ENCODE measurements at places on chromosomes 6 and 20.

DNA sequence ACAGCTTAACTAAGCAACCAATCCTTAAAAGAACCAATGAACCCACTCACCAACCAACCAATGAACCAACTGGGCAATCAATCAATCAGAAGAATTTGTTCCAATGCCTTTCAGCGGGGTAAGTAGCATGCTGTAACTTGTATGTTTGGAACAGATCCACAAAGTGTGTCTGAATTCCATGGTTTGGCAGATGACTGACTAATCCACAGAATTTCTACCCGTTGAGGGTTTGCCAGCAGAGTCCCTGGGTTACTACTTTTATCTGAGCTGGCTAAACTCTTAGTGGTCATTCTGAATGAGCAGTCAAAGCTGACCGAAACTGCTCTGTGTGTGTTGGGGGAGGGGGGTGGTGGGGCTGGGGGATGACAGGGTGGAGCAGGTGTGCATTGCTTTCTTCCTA is 125.0 kb upstream of the JAG1 start:
- no peak for DNase-seq

- DNase-seq, result no peak
Observed at GRCh38 chr6:89527634-89528033, 94.7 kb downstream of the ANKRD6 start.

DNA sequence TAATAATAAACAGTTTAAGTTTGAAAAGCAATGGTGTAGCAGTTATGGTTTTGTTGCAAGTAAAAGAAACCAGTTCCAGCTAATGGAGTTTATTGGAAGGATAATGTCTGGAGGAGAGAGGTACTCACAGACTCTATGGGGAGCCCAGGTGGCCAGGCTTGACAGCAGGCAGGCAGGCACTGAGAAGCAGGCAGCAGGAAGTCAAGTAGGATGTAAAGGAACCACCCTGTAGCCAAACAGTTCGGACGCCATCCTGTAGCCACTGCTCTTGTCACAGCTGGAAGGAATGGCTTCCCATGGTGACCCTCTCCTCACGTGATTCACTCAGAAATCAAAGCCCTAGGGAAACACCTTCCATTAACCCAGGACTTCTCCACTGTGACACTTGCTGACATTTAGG is 96.7 kb upstream of the MC3R start:
- DNase-seq, result no peak

DNA sequence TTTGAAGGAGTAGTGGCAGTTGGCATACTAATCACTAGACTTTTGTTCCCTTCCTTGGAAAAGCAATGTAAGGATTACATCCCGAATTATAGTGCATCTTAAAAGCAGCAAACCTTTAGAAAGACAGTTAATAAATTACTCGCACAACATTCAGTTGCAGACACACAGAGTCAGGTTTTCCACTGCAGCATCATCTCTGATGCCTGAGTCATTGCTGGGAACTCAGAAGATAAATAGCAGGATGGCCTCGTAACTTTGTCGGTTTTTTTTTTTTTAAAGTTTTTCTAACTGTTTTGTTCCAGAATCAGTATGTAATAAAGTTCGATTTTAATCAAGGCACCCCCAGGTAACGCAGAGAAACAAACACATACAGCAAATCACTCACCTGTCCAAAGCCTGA is 34.3 kb downstream of the GJA10 start:
- no peak for DNase-seq

GRCh38 chr20:32810941-32811340 is 8.8 kb upstream of the MAPRE1 start:
- no peak for DNase-seq

DNA sequence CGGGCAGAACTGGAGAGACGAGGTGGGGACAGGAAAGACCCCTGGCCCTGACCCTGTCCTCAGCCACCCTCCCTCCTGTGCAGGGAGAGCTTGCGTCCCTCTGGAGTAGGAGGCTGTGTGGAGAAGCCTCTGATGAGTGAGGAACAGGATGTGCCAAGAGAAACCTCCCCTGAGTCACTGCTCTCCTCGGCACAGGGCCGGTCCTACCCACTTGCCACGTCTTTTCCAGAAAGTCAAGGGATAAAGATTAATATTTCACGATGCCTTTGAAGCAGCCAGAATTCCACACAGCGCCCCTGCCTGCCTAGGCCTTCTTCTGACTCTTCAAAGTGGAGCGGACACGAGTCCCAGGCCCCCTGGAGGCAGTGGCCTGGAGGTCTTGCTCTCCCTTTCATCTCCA is 34.9 kb upstream of the THBS2 start:
- DNase-seq, result no peak

GRCh38 chr20:47741669-47742608 is 43.3 kb downstream of the SULF2 start:
- no peak for DNase-seq

GRCh38 chr6:13575377-13575775 is 975 bp downstream of the SIRT5 start:
- DNase-seq, result no peak

DNA sequence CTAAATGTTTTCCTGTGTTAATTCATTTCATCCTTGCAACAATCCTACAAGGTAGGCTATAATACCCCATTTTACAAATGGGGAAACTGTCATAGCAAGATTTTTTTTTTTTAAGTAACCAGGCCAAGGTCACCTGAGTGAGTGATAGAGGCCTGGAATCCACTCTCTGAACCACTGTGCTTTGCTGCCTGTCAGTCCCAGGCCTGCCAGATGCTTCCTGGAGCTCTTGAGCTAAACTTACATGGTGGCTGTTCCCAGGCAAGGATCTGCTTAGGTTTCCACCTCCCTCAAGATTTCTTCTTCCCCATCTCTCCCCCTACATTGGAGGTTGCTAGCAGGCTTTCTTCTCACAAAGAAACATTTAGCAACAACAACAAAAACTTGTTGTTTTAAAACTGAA is 32.7 kb upstream of the RNF8 start:
- no peak for DNase-seq

DNA sequence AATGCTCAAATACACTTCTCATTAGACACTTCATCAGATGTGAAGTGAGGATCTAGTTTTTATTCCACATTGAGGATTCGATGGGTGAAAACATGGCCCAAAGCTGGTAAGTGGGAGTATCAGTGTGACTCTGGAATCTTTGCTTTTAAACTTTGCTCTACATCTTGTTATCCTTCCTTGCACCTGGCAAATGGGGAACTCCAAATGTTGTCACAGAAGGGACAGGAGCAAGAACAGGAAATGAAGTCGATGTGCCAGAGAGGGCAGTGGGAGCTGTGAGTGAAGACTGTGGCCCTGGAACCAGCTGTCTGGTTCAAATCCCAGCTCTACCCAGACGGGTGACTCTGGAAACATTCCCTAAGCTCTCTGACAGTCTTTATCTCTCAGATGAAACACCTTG is 86.7 kb upstream of the AGPAT4 start:
- DNase-seq, result no peak

DNA sequence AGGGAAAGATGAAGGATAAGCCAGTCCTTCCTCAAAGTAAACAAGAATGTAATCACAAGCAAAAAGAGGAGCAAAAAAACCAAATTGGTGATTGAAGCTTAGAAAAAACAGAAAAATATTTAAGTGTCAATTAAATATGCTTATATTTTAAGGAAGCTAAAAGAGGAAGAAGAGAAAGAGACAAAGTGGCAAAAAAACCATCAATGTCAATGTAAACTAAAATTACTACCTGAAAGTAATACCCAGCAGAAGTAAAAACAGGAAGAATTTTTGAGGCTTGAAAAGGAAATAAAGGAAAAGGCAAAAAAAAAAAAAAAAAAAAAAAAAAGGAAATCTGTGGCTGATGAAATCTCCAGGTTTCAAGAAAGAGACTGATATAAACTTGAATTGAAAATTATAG is 36.2 kb upstream of the OGFRL1 start:
- no peak for DNase-seq

DNA sequence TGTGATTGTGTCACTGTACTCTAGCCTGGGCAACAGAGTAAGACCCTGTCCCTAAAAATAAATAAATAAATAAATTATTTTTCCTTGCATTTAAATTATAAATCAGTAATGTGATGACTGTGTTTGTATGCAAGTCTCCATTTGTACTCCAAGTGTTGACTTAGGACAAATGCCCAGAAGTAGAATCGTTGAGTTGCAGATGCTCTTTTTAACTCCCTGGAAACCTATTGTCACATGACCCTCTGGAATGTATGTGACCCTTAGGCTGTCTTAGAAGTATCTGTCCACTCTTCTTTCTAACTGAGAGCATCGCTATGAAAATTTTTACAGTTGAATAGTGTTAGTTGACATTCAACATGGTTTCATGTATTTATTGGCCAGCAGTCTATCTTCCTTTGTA is 18.8 kb downstream of the OR2A4 start:
- no peak for DNase-seq

GRCh38 chr6:63529498-63529897 is 42.8 kb upstream of the LOC128125822 start:
- no peak for DNase-seq

DNA sequence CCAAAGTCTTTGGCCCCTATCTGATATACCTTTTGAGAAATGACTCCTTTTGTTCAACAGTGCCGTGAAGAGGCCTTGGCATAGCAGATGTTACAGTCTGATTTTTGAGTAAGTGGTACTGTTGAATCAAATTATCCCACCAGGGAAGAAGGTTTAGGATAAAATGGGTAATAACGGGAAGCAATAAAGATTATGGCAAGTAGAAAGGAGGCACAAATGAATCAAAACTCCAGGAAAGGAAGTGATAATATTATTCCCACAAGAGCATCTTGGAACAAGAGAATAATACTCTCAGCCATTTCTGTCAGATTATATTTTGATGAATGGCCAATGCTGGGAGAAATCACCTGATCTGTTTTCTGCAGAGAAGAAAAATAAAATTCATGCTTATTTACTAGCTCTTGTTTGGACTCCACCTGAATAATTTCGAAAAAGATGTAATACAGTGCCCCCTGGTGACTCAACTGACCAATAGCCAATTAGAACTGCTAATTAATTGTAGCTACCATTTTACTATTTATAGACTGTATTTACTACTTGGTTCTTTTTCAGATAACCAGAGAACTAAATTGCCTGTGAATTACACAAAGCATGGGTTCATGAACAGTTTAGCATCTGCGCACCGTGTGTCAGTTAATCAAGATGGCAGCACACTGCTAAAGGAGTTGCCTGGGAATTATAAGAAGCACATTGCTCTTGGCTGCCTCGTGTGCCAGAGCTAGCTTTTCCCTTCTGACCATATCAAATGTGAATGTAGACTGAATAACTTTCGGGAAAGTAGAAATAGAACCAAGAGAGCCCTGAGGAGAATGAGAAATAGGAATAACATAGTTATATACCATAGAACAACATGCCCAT is 78.5 kb upstream of the TRDN start:
- DNase-seq, result no peak

- DNase-seq, result no peak
Observed at GRCh38 chr6:154595538-154595937, 85.1 kb upstream of the CNKSR3 start.

GRCh38 chr6:152452639-152453038 is 184.5 kb downstream of the SYNE1 start:
- no peak for DNase-seq

Measured in NCI-H187 (cell line).